ENCODE measurements at places on chromosomes 3 and 15.

DNA sequence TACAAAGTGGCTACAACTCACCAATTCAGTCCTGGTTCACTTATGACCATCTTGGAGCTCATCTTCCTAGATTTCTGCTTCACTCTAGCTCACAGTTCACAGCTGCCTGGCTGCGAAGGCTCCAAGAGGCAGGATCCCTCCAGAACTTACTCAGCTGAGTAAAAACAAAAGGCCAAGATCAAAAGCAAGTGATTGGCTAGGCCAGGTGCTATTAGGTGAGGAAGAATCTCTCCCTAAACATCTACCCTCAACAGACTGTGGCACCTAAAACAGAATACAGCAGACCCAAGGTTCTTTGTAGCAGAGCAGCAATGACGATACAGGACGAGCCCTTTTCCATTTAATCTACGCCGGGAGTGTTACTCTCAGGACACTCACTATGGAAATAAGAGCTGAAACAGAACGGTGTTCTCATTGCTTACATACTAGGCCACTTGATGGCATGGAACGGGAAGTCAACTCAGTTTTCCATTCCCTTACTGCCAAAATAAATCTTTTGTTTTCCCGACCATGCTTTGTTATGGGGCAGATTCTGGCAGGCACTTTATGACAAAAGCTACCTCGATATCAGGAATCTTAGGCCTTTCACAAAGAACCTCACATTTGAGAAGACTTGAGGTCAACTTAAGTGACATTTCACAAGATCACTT, 901 bp downstream of the ICE2 start:
- DNase-seq = peak; percentile 12

GRCh38 chr15:42549032-42549491, 424 bp downstream of the HAUS2 start:
- peak; percentile 31 for DNase-seq

GRCh38 chr3:120502116-120502515, 51.3 kb upstream of the FSTL1 start:
- DNase-seq = no peak

DNA sequence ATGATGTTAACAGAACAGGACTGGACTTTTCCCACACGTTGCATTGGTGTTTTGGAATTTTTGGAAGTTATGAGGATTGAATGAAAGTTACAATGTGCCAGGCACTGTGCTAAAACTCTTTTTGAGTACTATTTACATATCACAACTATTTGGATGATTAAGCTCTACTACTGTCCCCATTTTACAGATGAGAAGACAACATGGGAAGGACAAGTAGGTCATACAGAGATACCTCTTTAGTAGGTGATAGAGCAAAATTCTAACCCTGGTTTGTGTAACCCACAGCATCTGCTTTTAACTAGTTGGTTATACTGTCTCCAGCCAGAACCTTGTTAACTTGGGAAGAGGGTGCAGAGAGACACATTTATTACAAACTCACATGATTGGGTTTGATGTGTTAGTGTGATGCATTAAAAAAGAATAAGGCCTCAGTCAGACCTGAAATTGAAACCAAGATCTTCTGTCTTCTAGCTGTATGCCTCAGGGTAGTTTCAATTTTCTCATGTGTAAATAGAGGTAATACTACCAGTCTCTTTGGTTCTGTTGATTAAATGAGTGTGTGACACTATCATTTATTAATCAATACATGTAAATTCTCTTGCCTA, 1.4 kb downstream of the NDUFB4 start:
- DNase-seq = no peak

GRCh38 chr15:88803241-88803919, at the start of gene ACAN:
Gene ACAN (plus strand): TSS chr15:88803436. CDS start chr15:88836207, 32,771 bp downstream.
- DNase-seq = peak; percentile 78

DNA sequence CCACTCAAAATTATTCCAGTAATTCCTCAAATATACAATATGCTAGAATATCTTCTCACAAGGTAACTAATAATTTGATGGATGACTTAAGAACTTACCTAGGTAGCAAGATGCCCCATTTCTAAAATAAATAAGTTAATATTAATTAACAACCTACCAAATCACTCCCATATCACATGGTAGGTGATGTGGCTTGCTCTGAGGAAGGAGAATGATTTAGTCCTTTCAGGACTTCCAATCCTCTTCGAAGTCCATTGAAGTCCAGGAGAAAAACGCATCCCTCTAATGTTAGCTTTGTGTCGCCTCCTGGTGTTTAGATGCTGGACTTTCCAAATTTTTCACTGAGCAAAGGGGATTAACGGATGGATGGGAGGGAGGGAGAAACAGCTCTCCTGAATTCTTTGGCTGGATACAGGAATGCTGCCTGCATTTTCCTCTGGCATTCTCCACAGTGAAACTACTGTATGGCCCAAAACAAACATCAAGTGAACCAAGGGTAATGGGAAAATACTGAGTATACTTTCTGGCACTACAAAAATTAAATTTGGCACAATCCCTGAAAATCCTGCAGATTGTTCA, 58.6 kb downstream of the PRICKLE2 start:
- no peak for DNase-seq

GRCh38 chr3:112651516-112651915, 10.6 kb upstream of the CCDC80 start:
- DNase-seq = no peak

- DNase-seq = no peak
Observed at GRCh38 chr15:70055601-70056051, 42.1 kb downstream of the TLE3 start.

DNA sequence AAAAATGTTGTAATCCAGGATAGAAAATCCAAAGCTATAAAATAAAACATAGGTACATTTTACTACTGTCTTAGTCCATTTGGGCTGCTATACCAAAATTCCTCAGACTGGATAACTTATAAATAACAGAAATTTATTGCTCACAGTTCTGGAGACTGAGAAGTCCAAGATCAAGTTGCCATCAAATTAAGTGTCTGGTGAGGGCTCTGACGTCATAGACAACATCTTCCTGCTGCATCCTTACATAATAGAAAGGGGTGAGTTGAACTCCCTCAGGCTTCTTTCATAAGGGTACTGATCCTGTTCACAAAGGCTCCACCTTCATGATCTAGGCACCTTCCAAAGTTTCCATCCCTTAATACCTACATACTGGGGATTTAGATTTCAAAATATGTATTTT, 826.8 kb downstream of the NTRK3 start:
- DNase-seq = no peak

- DNase-seq = no peak
Observed at GRCh38 chr3:182212479-182213076, 500.9 kb downstream of the SOX2 start.

GRCh38 chr15:68204361-68204760, 771 bp downstream of the CALML4 start:
- DNase-seq = no peak

DNA sequence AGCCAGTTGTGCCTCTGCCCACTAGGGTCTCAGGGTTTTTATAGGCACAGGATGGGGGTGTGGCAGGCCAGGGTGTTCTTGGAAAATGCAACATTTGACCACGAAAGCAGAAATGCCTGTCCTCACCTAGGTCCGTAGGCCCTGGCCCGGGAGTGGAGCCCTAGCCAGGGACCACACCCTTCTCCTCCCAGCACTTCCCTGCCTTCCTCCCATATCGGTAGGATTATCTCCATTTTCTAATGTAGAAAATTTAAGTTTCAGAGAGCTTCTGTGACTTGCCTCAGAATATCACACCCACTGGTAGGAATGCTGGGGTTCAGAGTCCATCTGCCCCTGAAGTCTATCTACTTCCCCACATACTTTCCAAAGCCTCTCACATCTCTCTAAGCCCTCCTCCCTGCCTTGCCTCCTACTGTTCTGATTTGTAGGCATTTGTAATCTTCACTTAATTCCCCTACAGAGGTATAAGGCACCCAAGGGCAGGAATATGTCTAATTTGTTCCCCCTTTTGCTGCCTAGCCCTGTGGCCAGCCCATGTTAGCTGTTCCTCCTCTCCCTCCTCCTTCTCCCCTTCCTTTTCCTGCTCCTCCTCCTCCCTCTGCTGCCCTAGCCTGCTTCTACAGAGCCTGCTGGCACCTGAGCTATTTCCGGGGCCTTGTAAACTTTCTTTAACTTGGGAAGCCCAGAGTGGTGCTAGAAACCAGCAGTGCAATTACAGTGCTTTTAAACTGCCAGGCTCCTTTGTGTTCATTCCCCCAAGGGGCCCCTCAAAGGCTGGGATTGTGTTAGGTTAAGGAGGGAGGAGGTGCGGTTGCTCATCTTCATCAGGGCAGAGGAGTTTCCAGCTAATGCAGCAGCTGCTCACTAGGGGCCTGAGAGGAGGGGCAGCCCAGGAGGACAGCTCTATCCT, 71.1 kb downstream of the MRPL46 start:
- DNase-seq = no peak

DNA sequence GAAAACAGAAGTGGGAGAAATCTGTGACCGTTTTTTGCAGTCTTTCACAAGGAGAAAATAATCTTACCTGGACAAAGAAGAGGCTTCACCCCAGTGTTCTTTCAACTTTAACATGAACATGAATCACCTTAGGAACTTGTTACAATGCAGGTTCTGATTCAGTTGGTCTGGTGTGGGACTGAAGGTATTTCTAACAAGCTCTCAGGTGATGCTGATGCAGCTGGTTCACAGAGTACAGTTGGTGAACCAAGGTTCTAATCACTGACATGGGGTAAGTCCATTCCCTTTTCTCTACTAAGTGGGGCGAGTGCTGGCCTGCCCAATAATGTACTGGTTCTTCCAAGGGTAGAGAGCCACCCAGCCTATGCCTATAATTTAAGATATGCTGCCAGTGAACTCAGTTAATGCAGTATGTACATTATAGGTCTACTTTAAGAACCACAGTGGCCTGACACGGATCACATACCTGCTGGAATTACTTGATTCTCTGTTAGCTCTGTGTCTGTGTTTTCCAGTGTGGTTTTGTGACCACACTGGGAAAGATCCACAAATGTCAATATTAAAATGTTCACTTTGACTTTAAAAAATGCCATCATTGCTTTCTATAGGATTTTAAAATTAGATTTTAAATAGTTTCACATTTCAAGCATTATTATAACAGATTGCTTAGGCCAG, 304.1 kb downstream of the ZNF621 start:
- DNase-seq = no peak

DNA sequence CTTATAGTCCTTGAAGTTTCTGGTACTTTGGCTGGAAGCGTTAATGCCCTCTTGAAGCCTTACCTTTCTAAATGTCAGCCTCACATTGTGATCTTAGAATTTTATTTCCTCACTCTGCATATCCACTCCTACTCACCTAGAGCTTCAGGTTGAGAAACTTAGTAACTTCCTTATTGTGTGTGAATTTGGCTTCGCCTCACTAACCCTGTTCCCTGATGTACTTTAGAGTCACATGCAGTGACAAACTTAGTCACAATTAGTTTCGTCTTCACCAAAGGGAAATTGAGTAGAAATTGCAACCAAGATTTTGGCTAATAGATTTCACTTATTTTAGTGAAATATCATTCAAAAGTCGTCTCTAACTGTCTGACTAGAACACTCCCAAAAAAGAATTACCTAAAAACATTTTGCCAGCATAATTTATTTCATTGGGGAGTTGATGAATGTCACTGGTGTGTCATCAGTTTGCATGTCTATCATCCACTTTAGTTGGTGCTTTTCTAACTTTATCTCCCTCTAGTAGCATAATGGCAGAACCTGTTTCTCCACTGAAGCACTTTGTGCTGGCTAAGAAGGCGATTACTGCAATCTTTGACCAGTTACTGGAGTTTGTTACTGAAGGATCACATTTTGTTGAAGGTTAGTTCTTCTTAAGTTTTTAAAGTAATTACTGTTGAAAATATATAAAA, 960 bp downstream of the MFN1 start:
- DNase-seq = peak; percentile 16

DNA sequence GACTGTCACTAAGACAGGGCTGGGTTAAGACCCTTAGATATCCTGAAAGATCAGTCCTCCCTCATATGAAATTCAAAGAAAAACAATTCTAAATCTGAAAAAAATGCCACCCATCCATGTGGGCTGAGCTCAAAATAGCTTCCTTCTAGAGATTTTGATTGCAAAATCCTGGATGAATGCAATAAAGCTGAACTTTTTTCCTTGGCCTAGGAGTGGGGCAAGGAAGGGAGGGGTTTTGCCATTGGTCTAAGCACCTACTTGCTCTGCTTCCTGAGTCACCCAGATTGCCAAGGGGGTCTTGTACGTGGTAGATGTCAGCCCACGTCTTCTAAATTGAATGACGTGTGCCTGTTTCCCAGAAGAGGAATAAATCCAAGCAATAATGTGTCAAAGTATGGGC, 15.3 kb upstream of the SMAD3 start:
- DNase-seq = no peak

DNA sequence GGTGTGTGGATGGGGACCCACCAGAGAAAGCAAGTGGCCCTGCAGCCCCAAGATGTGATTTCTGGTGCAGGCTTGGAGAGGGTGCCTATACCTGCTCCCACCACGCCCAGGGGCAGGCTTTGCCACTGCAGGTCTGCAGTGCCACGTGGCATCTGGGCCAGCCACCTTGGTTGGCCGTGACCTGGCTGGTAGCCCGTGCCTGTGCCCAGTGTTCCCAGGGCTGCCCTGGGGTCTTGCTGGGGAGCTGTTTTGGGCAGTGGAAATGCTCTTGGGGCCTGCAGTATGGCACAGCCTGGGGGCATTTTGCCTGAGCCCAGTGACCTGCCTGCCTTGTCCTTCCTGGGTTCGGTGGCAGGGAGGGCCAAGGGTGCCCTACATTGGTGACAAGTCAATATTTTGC, 203.4 kb downstream of the UBE3A start:
- DNase-seq = no peak
